Lower lobe of right lung (tissue), 2 donors: ENCODE measurements at places on chromosomes 7 and 10. TPM values are rescaled to one million over a fixed set of nuclear protein-coding genes. Genes with fewer than 3 reads are reported as not detected.

DNA sequence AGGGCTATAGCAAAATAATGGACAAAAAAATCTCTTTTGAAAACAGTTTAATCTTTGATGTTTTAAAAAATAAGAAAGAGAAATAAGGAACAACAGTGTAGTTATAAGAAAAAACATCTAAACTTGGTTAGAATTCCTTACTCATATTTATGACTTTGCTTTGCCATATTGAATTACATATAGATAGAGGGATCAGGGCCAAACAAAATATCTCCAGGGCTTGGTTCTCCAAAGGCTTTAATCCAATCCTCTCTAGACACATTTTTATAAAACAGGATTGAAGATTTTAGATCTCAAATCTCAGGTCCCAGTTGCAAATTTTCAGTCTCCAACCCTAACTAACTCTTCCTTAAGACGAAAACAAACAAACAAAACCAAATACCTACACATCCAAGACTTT is 72.6 kb upstream of the RHOBTB1 start:
- no peak for DNase-seq

DNA sequence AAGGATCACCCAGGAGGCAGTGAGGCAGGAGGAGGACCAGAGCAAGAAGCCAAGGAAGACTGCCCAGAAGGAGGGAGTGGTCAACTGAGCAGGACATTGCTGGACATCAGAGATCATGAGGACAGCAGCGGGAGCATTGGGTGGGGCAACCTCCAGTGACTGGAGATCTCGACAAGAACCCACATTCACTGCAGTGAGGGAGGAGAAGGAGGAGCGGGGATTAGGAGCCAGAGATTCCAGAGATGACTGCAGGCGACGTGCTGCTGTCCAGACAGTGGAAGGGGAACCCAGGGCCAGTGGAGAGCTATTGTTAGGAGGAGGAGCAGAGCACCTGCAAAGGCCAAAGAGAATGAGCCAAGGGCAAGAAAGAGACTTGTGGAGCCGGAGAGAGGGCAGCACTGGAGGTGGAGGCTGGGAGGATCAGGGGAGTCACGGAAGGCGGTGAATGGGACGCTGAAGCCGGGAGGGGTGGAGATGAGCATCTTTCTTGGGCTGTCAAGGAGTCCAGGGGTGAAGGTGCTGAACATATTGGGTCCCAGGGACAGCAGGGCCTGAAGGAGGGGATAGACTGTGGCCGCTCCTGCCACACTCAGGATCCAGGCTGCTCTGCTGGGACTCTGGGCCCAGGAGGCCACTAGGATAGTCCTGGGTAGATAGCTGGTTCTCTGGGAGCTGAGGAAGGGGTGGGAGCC is 140.1 kb upstream of the UNC5B start:
- no peak for DNase-seq

ADCYAP1R1 gene
- 2.9 TPM for total RNA-seq

- no peak for DNase-seq
These were observed 123.4 kb downstream of the SPAG6 start for GRCh38 chr10:22468570-22469320.

DNA sequence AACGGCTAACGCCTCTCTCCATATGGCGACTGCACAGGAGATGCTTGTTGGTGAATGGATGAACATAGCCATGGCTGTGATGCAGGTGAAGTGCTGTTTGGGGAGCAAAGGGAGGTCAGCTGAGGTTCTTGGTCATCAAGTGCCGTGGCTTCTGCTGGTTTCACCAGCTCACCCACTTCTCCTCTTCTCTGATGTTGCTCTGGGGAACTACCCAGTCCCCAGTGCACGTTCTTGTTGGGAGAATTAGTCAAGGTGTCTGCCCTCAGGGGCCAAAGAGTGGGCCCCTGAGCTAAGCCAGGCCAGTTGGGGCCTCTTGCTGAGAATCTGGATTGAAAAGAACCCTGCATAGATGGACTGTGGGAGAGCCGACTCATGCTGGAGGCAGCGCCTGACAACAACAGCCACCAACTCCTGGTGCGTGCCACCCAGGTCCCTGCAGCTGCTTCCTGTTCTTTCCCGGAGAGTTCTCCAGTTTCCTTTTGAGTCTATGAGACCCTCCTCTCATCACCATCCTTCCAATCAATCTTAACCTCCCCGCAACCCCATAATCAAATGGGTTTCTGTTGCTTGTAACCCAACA is 3.0 kb downstream of the BTBD16 start:
- no peak for DNase-seq

TLX1 gene
- not detected for total RNA-seq

DNA sequence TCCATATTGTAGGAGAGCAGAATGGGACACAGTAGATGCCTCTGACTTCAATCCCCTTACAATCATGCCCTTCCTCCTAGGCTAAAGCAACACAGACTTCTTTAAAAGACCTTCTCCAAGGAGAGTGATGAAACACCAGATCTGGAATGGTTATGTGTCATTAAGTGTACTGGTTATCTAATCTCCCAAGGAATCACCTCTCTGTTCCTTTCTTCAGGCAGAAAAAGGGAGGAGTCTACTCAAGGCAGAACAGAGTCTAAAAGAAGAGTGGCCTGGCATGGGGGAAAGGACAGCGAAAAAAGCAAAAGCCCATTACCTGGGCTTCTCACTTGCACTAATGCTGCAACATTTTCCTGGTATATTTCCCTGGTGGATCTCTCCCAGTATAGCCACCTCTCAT is 2.9 kb downstream of the ELMO1 start:
- no peak for DNase-seq

DNA sequence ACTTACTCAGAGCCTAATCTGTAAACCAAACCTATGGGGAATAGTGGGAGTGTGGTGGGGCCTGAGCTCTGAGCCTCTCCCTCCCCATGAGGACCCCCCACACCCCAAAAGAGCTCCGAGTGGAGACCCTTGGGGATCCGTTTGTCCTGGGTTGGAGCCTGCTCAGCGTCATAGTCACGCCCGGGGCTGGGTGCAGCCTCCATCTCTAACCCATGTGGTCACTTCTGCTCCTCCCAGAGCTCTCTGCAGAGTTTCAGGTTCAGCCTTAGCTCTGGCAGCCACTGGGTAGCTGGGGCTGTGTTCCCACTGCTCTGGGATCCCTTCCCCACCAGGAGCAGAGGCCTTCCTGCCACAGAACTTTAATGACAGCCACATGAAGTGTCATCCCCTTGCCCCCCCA is 25.9 kb downstream of the PFKFB3 start:
- DNase-seq, result peak; percentile 19

DNA sequence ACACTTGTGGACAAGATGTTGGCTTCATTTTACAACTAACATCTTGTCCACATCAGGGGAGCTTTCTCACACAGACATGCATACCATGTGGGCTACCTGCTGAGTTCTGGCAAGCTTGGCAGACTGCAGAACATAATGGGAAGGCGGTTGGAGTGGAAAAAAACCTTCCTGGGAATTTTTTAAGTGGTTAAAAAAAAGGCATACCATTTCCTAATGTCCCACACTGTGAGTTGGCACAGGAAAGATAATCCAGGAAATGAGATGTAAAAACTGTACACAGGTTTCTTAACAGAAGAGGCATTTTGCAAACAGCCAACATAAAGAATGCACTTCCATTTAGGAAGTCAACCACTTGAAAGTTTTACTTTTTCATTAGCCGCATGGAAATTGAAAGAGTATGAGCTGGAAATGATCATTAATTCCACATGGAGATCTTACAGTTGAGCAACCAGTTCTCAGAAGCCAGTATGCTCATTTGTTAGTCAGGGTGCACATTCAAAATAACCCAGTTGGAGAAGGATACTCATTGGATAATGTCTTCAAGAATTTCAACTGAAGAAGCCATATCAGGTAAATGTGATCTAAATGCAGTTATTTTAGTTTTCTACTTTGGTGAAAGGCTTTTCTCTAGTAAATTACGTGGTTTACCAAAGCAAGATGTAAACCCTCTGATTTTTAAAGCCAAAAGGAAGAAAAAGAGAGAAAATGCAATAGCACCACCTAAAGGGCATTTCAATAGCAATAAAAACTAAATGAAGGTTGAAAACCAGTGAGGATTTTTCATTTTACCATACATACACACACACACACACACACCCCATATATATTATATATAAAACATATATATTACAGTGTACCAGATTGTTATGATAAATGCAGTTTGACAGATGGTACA is 194.0 kb downstream of the TAX1BP1 start:
- DNase-seq, result no peak

DNA sequence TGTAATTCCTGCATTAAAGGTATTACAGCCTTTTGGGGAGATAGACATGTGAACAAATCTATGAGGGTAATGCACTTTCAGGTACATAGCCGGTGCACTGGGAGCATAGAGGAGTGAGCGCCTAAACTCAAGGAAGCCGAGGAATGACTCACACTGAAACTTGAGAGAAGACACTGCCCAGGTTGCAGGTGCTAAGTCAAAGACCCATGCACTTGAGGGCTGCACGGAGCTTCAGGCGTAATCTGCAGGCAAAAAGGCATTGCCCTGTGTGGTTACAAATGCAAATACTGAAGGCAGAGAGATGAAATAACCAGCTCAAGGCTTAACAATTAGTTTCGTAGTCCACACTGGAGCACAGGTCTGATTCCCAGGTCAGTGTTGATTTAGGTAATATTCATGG is 51.0 kb upstream of the OSBPL3 start:
- DNase-seq, result no peak

AGR3 gene
- total RNA-seq, result 105 TPM

- DNase-seq, result peak; percentile 60
These were observed at the start of gene CUX1 for GRCh38 chr7:101817471-101818286. Gene CUX1 (plus strand): TSS chr7:101817626. CDS start chr7:101817640, 14 bp downstream.
